ENCODE measurements at places on chromosomes 5 and 9.

DNA sequence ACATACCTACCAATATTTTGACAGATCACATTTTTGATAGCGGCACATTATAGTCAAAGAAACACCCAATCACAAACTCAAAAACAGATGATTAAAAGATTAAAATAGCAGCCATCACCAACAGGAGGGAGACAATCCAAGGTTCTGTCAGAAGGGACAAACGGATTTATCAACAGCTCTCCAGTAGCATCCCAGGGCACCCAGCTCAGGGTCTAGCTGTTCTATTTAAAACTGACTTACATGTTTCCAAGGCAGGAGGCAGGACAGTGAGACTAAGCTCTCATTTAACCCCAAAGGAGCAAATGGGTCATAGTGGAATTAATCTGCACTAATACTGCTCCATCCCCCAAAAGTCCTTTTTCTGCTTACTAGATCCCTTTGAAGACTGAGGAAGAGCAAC is 3.2 kb downstream of the AGTPBP1 start:
- no peak for DNase-seq
- peaks cover 26% of the 10 kb centered on the region for H3K4me1 ChIP-seq
- H3K27ac ChIP-seq: no peak overlapping the region
- H3K4me3 ChIP-seq: no peak overlapping the region
- peaks cover 5% of the 10 kb centered on the region for H3K36me3 ChIP-seq

DNA sequence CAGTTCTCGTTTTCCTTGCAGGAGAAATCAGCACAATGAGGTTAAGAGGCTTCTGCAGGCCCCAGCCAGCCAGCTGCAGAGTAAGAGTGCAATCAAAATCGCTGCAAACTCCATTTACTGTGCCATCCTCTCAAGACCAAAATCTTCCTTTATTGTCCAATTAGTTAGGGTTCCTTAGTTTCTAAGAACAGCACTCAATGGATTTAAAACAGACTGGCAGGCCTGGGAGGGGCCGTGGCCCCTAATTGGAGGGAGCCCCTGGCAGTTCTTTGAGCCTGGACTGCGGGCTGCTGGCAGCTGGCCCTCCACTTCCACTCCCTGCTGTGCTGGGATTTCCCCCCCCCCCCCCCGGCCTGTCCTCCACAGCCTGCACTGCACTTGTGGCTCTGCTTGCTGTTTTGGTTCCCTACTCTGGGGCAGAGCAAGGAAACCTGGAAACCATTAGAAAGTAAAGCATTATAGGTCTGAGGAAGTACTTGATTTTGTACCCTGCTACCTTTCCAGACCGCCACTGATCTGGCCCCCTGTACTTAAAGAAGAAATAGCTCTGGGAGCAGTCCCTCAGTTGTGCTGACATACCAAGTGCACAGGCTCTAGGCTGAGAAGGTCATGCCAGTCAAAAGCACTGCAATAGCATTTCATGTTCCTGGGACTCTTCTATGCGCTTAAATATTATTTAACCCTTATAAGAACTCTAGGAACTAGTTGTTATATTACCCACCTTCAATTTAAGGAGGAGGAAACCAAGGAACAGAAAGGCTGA is 129.0 kb downstream of the APBA1 start:
- H3K36me3 ChIP-seq: no peaks in the 10 kb centered on the region
- peaks cover 3% of the 10 kb centered on the region for H3K27me3 ChIP-seq
- DNase-seq: no peak
- H3K27ac ChIP-seq: no peak overlapping the region
- H3K4me3 ChIP-seq: no peak overlapping the region

- H3K4me3 ChIP-seq: no peak overlapping the region
- peaks cover 95% of the 10 kb centered on the region for H3K36me3 ChIP-seq
- H3K27ac ChIP-seq: no peak overlapping the region
- H3K27me3 ChIP-seq: no peaks in the 10 kb centered on the region
- DNase-seq: no peak
Observed at GRCh38 chr5:151047814-151048425, 27.5 kb downstream of the GPX3 start.

DNA sequence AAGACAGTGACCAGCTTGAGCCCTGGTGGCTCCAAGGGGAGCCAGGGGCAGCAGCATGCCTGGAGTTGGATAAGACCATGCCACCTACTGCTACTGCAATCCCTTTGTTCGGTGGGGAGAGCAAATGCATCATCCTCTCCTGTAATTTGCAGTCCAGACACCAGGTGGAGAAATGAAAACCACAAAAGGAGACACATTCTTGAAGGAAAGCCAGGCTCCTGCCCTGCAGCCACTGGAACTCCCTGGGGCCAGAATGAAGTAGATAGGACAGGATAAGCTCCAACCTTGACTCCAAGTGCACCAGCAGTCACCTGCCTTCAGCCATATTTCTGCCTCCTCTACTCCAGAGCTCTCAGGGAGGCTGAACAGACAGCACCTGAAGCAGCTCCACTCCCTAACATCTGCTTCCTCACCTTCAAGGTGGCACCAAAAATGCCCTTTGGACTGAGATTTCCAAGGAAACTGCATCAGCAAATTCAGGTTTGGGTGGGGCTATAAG is 65.1 kb upstream of the IQGAP2 start:
- H3K27ac ChIP-seq: no peak overlapping the region
- H3K4me3 ChIP-seq: no peak overlapping the region
- no peak for DNase-seq
- H3K36me3 ChIP-seq: no peaks in the 10 kb centered on the region
- peaks cover 4% of the 10 kb centered on the region for H3K4me1 ChIP-seq

DNA sequence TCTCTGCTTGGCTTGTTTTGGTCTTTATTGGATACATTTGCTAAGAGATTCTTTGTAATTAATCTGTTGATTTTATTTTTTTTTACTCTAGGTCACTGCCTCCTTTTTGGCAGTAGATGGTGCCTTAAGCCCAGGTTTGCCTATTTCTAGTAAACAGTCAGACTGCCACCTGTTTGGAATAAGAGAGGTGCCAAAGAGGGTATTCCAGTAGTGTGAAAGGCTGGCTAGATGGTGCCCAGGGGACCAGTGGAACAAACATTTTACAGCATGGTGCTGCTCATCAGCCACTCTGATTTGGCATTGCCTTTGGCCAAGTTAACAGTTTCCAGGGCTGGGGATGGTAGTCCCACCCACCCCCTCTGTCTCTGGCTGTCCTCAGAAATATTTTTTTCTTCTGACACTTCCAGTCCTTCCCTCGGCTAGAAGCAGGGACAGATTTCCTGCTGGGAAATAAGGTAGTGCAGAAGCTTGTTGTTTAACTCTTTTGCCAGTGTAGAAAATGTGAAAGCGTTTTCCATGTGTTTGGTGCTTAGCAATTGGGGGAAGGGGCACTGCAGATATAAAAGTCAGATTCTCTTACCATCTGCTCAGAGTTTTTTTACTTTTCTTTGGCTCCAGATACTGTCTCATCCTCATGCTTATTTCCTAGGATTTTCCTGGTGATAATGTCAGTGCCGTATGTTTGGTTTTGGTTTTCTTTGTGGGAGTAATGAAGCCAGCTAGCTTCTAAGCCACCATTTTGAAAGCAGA is 36.6 kb upstream of the FBXL7 start:
- H3K36me3 ChIP-seq: no peaks in the 10 kb centered on the region
- DNase-seq: no peak
- H3K4me3 ChIP-seq: no peak overlapping the region
- H3K27ac ChIP-seq: no peak overlapping the region
- H3K27me3 ChIP-seq: no peaks in the 10 kb centered on the region

GRCh38 chr5:102991802-102992201 is 128.1 kb downstream of the GIN1 start:
- no peaks in the 10 kb centered on the region for H3K36me3 ChIP-seq
- H3K4me1 ChIP-seq: no peaks in the 10 kb centered on the region
- no peaks in the 10 kb centered on the region for H3K27me3 ChIP-seq
- no peak for DNase-seq
- no peak overlapping the region for H3K4me3 ChIP-seq
- no peak overlapping the region for H3K27ac ChIP-seq

DNA sequence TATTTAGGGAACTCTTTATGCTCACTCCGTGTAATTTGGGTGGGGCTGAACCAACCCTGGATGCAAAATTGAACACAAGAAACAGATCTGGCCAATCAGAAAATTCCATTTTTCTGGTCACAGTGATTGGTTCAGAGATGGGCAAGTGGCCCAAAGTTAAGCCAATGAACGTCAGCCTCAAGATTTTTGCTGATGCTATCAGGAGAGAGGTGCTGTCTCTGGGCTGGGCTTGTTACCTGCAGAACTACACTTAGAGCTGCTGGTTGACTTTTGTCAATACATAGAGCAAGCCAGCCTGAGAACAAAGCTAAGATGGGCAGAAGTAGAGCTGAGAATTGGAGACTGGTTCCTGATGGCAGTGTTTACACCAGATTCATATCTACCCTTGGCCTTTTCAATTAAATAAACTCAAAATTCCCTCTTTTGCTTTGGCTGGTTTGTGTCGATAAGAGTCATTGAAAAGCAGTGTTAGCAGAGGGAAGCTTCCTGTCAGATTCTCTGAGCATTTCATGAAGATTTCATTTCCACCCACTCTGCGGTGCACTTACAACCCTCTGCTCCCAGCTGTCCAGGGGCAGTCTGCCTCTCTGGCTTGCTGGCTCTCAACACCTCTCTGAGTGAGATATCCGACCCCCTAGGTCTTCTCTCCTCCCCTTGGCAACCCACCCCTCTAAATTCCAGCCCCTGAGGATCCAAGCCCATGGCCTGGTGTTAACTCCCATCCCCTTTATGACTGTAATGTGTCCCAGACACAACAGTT is 64.5 kb upstream of the PPARGC1B start:
- DNase-seq: no peak
- no peak overlapping the region for H3K27ac ChIP-seq
- H3K4me1 ChIP-seq: peaks cover 3% of the 10 kb centered on the region
- H3K4me3 ChIP-seq: no peak overlapping the region

DNA sequence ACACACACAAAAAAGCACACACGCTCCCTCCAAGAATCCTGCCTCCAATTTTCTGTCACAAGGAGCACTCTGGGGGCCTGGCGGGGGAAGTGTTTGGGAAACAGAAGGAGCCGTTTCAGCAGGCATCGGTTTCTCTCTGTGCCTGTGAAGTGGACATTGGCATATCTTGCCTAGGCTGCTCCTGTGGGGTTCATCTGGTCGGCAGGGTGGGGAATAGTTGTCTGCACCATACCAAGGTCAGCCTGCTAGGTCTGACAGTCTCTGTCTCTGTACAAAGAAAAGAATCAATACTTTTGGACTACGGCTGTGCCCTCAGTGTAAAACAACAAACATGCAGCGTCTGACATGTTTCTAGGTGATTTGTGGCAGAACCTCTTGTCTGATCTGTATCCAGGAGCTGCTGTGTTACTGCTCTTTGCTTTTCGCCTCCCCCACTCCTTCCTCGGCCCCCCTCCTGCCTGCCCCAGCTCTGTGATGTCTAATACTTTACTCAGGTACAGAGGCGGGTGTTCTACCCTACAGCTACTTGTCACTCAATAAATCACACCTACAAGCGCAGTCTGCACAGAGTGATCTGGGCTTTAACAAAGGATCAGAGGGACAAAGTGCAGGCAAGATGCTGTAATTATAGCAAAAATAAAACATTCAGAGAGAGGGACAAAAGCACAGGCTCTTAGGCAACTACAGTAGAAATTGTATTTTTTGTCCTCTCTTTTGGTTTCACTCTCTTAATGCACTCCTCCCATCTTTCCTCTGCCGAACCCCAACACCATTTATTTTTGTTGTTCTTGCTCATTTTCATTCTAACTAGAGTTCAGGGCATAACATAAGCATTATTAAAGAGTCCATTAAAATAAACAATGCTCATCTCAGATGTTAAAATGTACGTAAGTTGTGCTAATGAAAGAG is 216.7 kb downstream of the BNC2 start:
- no peaks in the 10 kb centered on the region for H3K4me1 ChIP-seq
- H3K4me3 ChIP-seq: no peak overlapping the region
- no peak overlapping the region for H3K27ac ChIP-seq
- no peak for DNase-seq

- DNase-seq: no peak
- H3K4me3 ChIP-seq: no peak overlapping the region
- H3K27me3 ChIP-seq: no peaks in the 10 kb centered on the region
- H3K27ac ChIP-seq: no peak overlapping the region
Observed at GRCh38 chr9:138095813-138096518, 218.4 kb downstream of the CACNA1B start.

- no peaks in the 10 kb centered on the region for H3K36me3 ChIP-seq
- no peak for DNase-seq
- no peaks in the 10 kb centered on the region for H3K4me1 ChIP-seq
- no peak overlapping the region for H3K4me3 ChIP-seq
Observed at GRCh38 chr9:76358628-76359280, 35.5 kb downstream of the RFK start.

DNA sequence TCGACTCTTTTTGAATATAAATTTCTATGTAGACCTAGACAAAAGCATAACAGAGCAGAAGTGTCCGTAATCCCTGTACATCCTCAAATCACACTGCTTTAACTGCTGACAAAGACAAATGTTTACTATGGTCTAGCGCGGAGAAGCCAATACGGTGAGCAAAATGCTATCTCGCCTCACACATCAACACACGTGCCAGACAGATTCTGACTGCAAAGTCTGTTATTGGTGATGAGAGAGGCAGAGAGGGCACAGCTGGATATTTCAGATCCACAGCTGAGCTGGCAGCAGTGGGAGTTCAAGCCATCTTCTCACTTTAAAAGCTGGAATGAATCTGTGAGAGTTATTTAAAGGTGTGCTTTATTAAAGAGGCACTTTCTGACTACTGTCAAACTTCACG is 124.3 kb downstream of the ARL15 start:
- no peak overlapping the region for H3K27ac ChIP-seq
- DNase-seq: no peak
- H3K36me3 ChIP-seq: no peaks in the 10 kb centered on the region

- H3K27ac ChIP-seq: no peak overlapping the region
- no peak for DNase-seq
- H3K4me3 ChIP-seq: no peak overlapping the region
- H3K27me3 ChIP-seq: peaks cover 12% of the 10 kb centered on the region
- H3K36me3 ChIP-seq: no peaks in the 10 kb centered on the region
- H3K4me1 ChIP-seq: no peaks in the 10 kb centered on the region
Observed at GRCh38 chr9:74735761-74736160, 152.0 kb downstream of the TRPM6 start.

DNA sequence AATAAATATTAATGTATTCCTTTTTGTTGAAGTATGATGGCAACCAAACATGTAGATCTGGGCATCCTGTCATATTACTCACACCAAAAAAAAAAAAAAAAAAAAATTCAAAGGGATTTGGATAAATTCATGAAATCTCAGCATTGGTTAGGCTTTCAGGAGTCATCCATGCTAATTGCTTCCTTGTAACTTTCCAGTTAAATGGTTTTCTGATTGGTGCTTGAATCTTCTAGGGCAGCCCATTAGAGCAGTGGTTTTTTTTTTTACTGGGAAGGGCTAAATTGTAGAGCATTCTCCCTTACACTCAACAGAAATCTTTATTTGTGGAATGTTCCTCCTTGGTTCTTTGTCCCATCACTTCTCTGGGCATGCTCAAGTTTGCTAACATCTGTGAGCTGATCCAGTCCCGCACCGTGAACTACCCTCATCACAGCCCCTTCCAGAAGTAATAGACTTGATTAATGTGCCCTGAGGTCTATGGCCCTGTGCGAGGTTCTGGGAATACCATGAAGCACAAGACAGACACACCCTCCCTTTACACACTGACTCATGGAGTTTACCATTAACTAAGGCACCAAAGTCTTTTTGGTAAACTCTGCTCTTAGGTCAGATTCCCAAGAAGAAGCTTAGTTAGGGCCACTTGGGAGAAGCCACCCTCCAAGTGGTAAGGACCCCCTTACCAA is 56.0 kb downstream of the RGS3 start:
- no peak overlapping the region for H3K27ac ChIP-seq
- no peaks in the 10 kb centered on the region for H3K27me3 ChIP-seq
- H3K4me3 ChIP-seq: no peak overlapping the region
- no peaks in the 10 kb centered on the region for H3K36me3 ChIP-seq

GRCh38 chr9:110807956-110808598 is 139.5 kb downstream of the MUSK start:
- no peaks in the 10 kb centered on the region for H3K4me1 ChIP-seq
- no peaks in the 10 kb centered on the region for H3K36me3 ChIP-seq
- no peak overlapping the region for H3K4me3 ChIP-seq
- H3K27me3 ChIP-seq: no peaks in the 10 kb centered on the region
- no peak for DNase-seq
- no peak overlapping the region for H3K27ac ChIP-seq
